ENCODE measurements at places on chromosomes 6 and 20.

- no peak for DNase-seq
These were observed 41.7 kb downstream of the ISM1 start for GRCh38 chr20:13262671-13263360.

DNA sequence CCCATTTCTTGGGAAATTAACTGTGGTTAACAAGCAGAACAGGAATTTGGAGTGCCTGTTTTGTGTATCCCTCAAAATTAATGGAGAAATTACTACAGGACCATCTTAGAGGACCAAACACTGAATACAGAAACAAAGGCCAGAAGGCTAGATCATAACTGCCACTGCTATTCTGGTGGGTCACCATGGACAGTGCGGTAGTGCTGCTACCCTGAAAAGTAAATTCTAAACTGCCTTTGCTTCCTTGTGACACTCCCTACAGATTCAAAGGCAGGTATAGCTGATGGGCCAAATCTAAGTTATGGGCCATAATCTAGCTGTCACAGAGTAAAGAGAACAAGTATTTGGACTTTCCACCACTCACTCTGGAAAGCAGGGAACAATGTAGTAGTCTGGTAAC lies 575.8 kb upstream of the ADGRB3 start:
- DNase-seq = no peak

- no peak for DNase-seq
These were observed 47.3 kb upstream of the MARCKS start for GRCh38 chr6:113809826-113810225.

GRCh38 chr6:3900744-3901336 lies 51.7 kb downstream of the FAM50B start:
- DNase-seq = no peak

- DNase-seq = no peak
These were observed 23.0 kb upstream of the NAA20 start for GRCh38 chr20:19993958-19994669.

- no peak for DNase-seq
These were observed 141.4 kb upstream of the SULF2 start for GRCh38 chr20:47926731-47927130.

GRCh38 chr20:12053353-12053752 lies 135.7 kb downstream of the BTBD3 start:
- DNase-seq = peak; percentile 7

- no peak for DNase-seq
These were observed 24.4 kb downstream of the NCR2 start for GRCh38 chr6:41359617-41360313.

DNA sequence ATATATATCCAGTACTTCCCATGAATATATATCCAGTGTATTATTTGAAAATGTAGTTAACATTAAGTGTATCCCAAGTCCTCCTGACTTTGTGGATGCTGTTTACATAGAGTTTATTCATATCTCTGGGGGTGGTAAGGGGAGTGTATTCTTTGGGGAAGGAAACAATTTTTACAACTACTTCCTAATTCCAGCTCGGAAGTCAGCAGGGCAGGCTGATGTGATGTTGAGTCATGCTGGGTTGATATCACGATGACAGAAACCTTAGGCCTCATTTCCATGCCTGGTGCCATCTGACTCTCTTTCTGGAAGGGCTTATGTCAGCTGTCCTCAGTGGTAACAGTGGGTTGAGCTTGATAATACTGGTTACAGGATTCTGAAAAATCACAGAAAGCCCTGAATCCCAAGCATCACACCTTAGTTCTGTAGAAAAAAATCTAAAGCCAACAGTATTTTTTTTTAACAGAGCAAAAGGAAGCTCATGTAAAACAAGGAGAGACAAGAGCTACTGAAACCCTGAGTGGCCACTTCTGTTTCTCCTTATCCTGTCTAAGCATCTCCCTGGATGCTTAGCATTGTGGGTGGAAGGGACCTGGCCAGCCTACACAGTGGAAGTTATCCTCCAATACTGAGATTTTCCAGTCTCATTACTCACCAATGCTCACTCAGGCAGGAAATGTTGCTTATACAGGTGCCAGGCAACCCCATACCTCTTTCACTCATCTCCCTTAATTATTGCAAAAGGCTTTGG lies 75.2 kb upstream of the IYD start:
- DNase-seq = no peak

DNA sequence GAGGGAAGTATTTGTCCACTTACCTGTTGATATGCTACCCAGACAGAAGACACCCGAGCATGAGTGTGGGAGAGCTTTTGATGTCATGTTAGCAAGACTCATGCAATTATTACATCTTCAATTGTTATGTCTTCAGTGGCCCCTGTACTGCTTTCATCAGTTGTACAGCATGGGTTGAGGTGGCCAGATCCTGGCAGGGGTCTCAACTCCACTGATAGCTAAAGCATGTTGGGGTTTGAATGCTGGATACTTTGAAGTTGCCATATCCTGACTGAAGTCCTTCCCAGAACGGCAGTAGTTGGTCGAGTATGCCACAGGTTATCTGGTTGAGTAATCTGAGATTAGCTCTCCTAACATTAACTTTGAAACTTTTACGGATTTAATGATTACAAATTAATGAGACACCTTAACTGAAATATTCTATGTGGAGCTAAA lies 46.7 kb downstream of the LRRN4 start:
- DNase-seq = no peak

DNA sequence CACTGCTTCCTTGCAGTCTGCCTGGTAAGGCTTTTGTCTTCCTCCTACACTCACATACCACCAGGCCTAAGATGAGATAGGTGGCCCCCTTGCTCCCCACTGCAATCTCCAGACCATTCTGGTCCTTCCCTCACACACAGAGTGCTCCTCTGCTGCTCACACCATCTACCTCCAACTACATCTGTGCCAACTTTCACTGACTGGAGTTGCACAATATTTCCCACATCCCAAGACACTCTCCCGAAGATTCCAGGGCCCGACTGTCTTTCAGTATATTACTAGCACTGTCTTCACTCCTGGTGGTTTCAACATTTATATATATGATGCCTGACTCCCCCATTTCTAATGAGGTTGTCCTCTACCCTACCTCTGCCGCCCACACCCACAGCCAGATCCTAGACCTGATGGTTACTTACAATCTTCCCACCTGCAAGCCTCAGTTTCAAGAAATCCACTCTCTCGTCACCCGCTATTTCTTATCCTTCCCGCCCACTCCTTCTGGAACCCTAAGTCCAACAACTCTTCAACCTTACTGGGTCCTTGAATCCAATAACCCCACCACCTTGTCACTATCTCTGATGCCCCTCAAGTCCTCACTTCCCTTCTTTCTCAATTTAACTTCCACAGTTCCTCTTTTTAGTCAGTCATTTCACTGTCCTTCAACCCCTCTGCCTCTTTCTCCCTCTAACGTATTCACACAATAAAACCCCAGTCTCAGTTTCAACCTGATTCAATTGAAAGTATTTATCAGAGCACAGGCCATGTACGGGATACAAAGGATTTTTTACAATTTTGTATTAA lies 21.6 kb downstream of the RALGAPA2 start:
- DNase-seq = no peak

DNA sequence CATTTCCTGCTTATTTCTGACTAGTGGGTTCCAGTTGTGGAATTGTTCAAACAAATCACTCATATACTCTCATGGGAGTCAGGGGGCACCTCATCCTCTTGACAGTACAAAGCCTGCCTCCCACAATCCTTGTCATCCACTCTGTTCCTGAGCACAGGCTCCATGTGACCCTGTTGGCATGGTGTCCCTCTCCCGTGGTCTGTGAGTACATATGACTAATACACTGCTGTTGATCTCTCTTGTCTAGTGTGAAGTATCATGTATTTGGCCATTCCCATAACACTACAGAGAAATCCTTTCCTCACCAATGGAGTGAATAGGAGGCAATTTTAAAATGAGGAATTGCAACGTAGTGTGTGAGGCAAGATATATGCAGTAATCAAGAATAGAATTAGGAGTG lies 185.3 kb downstream of the OGFRL1 start:
- DNase-seq = peak; percentile 39

GRCh38 chr20:57379263-57379647 lies 11.9 kb upstream of the RBM38 start:
- DNase-seq = no peak

- no peak for DNase-seq
These were observed 39.2 kb upstream of the CLDN20 start for GRCh38 chr6:155224618-155225017.

DNA sequence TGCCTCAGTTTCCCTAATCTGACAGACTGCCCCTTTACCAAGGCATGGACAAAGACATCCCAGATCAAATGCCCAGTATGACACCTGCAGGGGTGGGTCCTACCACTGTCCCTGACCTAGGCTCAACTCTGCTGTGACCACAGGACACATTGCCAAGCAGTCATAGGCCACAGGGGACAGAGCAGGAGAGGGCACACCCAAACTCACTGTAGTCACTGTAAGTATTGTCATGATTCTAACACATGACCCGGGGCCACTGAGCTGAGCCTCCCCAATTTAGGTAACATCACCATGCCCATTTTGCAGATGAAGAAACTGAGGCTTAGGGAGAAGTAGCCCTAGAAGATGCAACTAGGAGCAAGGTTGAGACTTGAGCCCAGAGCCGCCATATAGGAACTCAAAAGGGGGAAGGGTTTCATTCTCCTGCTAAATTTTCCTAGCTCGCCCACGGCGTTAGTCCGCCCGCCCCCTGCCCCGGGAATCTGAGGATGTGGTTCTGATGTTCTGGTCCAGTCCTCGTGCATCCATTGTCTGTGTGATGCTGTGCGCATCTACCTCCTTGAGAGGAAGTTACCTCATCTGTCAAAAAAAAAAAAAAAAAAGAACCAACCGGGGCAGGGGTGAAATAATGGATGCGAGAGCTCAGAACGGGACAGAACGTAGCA lies 44.8 kb downstream of the PMEPA1 start:
- no peak for DNase-seq

DNA sequence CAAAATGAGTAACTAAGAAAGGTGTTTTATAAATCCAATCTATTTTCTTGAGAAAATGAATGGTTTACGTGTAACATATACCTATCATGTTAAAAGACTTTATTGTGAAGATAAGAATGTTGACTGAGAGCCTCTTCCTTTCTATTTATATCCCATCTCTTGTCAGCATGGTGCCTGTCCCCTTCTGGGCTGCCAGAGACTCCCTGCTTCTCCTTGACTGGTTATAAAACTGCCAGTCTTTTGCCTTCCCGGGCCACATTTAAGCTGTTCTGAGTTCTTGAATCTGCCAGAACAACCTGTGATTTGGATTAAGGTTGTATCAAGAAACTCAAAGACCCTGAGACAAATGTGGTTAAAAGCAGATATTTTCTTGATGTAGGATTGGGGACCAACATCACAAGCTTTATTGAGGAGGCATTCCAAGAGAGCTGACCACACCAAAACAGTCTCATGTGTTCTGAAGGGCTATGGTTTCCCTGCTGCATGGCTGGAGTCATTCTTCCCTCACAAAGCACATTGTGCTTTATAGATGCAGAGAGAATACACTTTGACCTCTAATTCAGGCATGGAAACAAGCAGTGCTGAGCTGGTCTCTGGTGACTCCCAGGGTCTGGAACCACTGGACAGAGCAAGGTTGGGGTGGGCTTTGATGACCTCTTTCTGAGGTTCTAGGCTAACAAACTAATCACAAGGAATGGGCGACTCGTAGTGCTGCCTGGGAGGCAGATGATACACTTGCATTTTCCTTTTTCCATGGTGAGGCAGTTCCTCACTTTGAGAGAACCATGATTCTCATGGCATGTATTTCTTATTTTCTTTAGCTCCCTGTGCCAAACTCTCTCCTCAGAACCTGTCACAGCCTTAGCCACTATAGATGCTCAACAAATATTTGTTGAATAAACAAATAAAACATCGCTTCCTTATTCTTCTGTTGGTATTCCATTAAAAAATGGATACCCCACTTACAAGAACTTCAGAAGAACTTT lies 205.0 kb upstream of the PREP start:
- no peak for DNase-seq

Measured in hepatic stellate cell (primary cell).